Head of caudate nucleus (tissue), 42 donors: ENCODE measurements at places on chromosomes 2 and 18.

GRCh38 chr2:38164881-38165280, 88.9 kb upstream of the CYP1B1 start:
- DNase-seq, result no peak

DNA sequence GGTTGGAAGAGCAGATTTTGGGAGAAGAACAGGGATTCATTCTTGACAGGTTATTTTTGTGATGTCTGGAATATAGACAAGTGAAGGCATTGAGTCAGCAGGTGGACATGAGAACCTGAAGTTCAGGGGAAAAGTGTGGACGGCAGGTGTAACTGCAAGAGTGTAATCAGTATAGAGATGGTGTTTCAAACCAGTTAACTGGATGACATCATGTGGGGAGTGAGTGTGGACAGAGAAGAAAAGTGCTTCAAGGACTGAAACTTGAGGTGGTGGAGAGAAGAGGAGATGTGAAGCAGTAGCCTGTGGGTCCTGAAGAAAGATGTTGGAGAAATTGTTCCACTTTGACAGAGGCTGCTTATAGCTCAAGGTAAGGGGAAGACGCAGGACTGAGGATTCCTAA, 7.1 kb downstream of the IL1RL1 start:
- DNase-seq, result no peak

GRCh38 chr2:190792956-190793888, 87.4 kb upstream of the GLS start:
- no peak for DNase-seq

- DNase-seq, result no peak
These were observed 207.1 kb downstream of the ZNF521 start for GRCh38 chr18:25144820-25145219.

DNA sequence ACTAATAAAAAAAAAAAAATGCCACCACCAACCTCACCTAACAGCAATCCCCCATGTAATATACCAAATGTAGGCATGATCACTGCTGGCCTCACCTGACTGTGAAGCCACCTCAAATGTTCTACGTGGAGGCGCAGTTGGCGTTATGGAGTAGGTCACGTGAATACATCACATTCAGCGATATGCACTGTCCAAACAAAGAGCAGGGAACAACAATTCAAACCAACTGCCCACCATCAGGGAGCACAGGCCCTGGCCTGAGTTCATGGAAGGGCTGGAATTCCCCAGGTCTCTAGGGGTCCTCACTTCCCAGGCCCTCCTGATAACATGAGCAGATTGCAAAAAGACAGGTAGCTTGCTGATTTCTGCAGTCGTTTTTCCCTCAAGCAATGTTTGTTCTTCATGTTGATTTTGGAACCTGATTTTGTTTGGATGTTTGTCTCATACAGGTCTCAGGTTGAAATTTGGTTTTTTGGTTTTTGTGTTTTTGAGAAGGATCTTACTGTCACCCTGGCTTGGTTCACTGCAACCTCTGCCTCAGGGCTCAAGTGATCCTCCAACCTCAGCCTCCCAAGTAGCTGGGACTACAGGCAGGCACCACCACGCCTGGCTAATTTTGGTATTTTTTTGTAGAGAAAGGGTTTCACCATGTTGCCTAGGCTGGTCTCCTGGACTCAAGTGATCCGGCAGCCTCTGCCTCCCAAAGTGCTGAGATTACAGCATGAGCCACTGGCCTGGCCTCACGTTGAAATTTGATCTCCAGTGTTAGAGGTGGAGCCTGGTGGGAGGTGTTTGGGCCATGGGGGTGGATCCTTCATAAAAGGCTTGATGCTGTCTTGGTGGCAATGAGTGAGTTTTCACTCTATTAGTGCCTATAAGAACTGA, 15.5 kb downstream of the TBC1D8 start:
- no peak for DNase-seq

DNA sequence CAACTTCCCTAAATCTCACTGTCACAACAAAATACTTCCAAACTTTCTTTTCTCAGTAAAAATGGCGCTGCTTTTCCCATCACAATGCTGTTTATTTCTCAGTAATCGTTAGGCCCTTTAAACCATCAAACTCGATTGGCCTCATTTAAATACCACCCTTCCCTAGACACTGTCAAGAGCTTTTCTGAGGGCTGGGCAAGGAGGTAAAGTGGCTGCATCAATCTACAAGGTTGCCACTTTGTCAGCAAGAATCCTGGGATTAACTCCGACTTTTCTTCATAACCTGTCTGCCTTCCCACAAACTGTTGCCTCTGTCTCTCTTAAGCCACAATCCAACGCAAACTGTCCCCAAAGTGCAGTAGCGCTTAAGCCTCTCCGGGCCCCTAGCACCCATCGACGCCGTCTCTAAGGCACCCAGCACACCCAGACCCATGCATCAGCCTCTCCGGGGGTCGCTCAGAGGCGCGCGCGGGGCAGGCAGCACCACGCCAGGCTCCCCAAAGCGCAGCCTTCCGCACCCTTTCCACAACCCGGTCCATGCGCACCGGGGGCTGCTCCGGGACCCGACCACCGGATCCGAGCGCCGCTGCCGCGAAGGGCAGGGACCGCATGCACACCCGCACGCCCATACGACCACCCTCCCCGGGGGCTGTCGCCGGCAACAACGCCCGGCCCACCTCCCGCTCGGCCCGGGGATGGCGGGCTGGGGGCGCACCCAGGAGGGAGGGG, 683 bp downstream of the MBOAT2 start:
- DNase-seq, result peak; percentile 34

DNA sequence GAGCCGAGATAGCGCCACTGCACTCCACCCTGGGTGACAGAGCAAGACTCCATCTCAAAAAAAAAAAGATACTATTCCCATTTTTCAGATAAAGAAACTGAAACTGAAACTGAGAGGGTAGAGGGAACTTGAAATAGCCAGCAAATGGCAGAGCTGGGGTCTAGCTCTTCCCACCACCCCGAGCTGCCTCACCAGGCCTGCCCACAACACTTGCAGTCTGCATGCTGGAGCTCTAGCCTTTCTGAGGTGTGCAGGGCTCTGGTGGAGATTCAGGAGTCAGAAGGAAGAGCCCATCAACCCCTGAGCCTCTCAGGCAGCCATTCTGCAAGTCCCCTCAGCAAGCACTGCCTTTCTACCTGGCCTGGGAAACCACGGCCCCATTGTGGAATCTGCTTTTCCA, 14.3 kb downstream of the EDAR start:
- no peak for DNase-seq

- no peak for DNase-seq
These were observed 1125.5 kb downstream of the BCL11A start for GRCh38 chr2:59427980-59428379.

DNA sequence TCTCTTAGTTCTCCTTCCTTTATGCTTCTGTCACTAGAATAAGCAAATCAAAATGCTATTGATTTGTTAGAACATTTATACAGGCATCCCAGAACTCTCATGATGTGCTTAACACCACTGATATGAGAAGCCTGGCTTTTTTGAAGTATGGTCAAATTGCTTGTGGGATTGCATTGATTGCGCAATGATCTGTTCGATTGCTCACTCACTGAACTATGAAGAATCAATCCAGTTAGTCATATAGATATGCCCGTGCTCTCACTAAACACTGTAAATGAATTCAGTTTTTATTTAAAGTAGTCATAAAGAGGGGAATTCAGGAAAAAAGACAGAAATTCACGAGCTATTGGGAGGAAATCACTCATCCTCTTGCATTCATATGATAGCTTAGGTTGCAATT, 1237.8 kb downstream of the SUCLG1 start:
- DNase-seq, result no peak

DNA sequence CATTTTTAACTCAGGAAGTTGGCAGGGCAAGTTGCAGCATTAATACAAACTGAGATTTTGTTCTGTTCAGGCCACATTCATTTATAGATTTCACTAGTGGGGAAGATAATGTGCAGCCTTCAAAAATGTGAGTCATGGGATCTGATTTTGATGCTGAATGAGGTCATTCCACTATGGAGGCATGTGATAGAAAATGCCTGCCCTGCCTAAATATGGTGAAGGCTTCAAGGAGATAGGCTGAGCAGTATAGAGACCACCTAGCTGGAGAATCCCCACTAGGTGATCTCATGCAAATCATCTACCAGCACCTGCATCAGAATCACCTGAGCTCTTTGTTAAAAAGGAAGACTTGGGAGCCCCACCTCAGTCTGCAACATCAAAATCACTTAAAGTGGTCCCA, 43.7 kb downstream of the PAX3 start:
- no peak for DNase-seq

DNA sequence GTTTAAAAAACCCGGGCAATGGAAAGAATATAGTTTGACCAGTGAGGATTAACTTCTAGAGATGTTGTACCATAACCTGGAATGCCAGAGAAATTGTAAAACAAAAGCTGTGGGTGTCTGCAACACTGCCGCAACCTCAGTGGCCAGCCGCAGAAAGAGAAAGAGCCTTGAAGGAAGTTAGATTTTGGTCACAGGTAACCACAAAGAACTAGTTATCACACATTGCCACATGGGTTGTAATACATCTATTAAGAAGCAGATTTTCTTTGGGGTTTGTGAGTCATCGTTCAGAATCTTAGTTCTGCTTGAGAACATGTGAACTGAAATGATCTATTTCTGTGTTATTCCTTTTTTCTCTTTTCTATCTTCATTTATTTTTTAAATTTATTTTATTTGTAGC, 222.9 kb upstream of the AGAP1 start:
- no peak for DNase-seq

DNA sequence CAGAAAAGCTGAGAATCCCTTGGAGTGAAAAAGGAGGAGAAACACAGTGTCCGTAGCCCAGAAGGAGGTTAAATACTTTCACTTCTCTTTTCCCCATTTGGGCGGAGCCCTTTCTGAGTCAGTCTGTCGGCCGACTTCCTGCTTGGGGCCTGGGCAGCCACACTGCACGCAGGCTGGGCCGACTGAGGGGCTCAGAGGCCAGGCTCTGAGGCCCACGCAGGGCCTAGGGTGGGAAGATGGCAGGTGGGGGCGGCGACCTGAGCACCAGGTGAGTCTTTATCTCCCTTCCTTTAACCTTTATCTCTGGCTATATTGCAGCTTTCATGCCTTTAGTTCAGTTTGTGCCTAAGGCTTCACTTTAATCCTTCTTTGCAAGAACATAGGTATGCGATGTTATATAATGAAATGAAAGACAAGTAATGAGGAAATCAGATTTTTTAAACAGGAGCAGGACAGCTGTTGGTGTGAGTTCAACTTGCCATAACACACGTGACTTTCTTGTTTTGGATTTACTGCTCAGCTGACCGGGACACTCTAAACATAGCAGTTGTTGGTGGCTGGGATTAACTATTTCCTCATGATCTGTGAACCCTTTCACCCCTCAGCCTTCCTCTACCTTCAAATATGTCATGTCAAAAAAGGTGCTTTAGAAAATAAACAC, at the start of gene SP100:
Gene SP100, plus strand, starts transcription at position 141 of the 661 bp plus-strand sequence. Its CDS starts 96 bp downstream, at position 237.
- DNase-seq, result peak; percentile 35

DNA sequence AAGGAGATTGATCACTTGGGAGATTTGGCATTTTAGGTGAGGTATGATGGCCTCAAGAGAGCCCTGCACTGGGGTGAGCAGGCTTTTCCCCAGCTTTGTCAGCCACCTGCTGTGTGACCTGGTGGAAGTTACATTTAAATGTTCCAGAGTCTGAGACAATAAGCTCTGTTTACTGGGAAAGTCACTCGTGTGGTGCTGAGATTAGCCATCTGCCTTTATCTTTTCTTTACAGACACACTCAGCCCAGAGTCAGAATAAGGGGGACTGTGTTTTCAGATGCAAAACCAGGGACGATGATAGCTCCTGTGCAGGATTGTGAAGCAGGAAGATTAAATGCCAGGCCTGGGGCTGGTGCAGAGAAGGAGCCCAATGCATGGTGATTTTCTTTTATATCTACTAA, 47.9 kb downstream of the SH3RF3 start:
- no peak for DNase-seq

- no peak for DNase-seq
These were observed 6.6 kb upstream of the CAB39 start for GRCh38 chr2:230706053-230706521.

GRCh38 chr2:196594158-196594557, 45.4 kb upstream of the CCDC150 start:
- peak; percentile 69 for DNase-seq

- no peak for DNase-seq
These were observed 3.0 kb downstream of the HPCAL1 start for GRCh38 chr2:10305715-10306114.

GRCh38 chr2:47653902-47654789, 128.8 kb upstream of the MSH6 start:
- peak; percentile 71 for DNase-seq

DNA sequence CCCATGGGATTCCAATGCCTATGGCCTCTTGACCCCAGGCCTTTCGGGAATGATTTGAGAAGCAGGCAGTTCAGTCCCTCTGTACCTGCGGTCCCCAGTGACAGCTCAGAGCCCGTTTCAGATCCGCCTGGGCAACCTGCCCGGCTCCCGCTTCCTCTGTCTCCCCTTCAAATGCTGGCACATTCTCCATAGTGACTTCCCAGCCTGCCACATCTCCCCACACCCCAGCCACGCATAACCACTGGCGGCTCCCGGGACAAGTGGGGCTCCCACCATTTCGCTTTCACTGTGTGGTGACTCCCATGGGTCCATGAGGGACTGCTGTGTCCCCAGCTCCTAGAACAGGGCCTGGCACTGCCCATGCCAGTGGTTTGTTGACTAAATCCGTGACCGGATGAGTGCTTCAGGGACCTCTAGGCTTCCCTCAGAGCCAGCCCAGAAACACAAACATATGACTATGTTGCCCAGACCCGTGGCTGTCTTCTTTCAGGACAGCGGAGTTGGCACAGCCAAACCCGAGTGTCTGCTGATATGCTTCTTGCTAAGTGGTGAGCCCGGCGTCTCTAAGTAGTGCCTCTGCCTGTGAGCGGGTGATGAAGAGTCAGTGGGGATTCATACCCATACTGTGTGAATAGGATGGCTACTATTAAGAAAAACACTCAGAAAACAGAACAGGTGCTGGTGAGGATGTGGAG, 91.2 kb downstream of the GLI2 start:
- DNase-seq, result no peak

DNA sequence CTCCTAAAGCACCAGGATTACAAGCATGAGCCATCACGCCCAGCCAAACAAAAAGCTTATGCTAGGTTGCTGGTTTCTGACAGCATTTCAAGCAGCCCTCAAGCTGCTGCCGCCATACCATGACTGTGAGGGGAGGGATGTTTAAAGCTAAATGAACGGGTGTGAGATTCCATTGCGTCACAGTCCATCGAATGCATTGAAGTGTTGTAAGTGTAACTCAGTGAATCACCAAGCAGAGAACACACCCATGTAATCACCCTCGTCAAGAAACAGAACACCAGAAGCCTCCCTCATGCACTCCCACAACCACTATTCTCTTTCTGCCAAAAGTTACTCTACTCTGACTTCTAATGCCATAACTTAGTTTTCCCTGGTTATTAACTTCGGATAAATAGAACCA, 32.8 kb upstream of the MC5R start:
- DNase-seq, result no peak

DNA sequence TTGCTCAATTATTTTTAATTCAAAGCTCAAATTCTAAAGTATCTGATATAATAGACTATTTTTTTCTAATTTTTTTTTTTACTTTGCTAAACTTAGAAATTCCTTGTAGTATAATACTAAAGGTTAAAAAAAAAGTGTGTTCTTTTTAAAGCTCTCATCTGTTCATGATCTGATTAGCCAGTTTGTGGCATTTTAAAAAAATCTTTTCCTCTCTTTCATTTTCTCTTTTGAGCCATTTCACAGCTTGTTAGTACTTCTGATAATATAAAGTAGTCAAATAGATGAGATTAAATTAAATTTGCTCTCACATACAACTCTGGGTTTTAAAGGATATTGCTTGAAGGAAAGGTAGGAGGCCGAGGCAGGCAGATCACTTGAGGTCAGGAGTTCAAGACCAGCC, 40.7 kb upstream of the NEMP2 start:
- DNase-seq, result no peak
